ENCODE measurements at places on chromosomes 1 and 21. TPM values are rescaled to one million over a fixed set of nuclear protein-coding genes. Genes with fewer than 3 reads are reported as not detected.

The NFASC gene
- total RNA-seq = 0.46 TPM

The ATAD3C gene
- not detected for total RNA-seq

The LDLRAP1 gene
- 10.4 TPM for total RNA-seq

The BARHL2 gene
- total RNA-seq = not detected

The TCHHL1 gene
- not detected for total RNA-seq

All from epithelial cell of umbilical artery (primary cell).